Mesenteric fat pad (tissue), 1 donor: ENCODE measurements at places on chromosomes 1 and 21. TPM values are rescaled to one million over a fixed set of nuclear protein-coding genes. Genes with fewer than 3 reads are reported as not detected.

CHI3L1 gene
- total RNA-seq, result 346 TPM

TCP10L gene
- 0.13 TPM for total RNA-seq

SLC16A4 gene
- 7.2 TPM for total RNA-seq

ALG6 gene
- total RNA-seq, result 8.4 TPM

UBASH3A gene
- 0.32 TPM for total RNA-seq

C1orf87 gene
- total RNA-seq, result not detected

FAM177B gene
- not detected for total RNA-seq

GBP5 gene
- 2.1 TPM for total RNA-seq

NDC1 gene
- total RNA-seq, result 7.9 TPM

GBP6 gene
- not detected for total RNA-seq

CXADR gene
- total RNA-seq, result 0.74 TPM

PLA2G4A gene
- 14.1 TPM for total RNA-seq

FLG2 gene
- total RNA-seq, result not detected

EFNA4 gene
- 3.1 TPM for total RNA-seq

TDRD5 gene
- 0.35 TPM for total RNA-seq

AVPR1B gene
- total RNA-seq, result not detected

CHODL gene
- total RNA-seq, result 1.7 TPM

KCND3 gene
- total RNA-seq, result 18.4 TPM

DNAI4 gene
- total RNA-seq, result 7.0 TPM
